Nephron progenitor cell (in vitro differentiated cells): ENCODE measurements at places on chromosomes 12 and 14.

GRCh38 chr12:25553098-25553497 is at the start of gene LMNTD1:
TSS of gene LMNTD1 (minus strand) at chr12:25553283. CDS start at chr12:25552959, 324 bp downstream.
- no peak for DNase-seq

DNA sequence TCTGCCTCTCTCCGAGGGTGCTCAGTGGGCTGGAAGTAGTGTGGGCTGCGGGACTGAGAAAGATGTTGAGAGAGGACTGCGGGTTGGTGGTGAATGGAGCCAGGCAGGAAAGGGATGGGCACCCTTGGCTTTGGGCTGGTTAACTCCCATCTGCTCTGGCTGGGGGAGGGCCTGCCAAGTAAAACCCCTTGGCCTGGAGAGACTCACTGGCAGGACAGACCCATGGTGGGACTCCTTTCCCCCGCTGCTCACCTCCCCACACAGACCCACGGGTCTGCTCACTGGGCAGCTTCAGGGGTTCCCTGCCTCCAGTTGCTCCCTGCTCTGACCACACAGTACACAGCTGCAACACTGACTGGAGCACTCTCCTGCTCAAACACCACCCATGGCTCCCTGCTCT is 54.1 kb downstream of the KRT80 start:
- no peak for DNase-seq

GRCh38 chr12:67773896-67774295 is 125.4 kb downstream of the DYRK2 start:
- DNase-seq = no peak

DNA sequence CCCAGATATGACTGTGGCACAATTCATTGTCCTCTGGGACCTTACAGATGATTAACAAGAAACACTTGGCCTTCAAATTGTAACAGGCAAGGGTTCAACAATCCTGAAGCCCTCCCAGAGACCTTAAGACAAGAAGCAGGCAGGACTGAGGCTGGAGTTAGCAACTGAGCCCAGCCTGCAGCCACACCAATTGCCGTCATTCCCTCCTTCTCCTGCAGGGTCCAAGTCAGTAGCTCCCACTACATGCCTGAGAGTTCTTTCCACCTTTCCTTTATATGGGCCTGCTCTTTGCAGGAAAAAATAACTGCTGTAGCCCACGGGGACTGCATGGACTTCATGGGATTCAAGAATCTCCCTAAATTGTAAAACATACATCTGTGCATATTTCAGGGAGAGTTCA is 2.4 kb upstream of the SERPINA4 start:
- no peak for DNase-seq

- DNase-seq = no peak
Observed at GRCh38 chr12:116126610-116127009, 150.9 kb downstream of the MED13L start.

GRCh38 chr12:67284561-67284960 is 15.4 kb downstream of the CAND1 start:
- no peak for DNase-seq

DNA sequence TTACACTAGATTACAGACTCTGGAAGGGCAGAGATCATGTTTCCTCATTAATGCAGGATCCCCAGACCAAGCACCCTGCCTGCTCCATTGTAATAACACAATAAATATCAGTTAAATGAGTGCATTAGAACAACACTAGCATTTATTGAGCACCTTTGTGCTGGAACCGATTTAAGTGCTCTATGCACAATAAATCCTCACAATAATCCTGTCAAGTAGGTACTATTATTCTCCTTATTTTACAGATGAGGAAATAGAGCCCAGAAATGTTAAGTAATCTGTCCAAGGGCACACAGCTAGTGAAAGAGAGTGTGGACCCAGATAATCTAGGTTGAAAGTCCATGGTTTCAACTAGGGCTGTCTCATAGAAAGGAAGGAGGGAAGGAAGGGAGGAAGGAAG is 69.8 kb downstream of the MAP1LC3B2 start:
- no peak for DNase-seq

- no peak for DNase-seq
Observed at GRCh38 chr12:95229636-95230035, 12.0 kb downstream of the VEZT start.

- DNase-seq = no peak
Observed at GRCh38 chr12:127655691-127656090, 611.3 kb upstream of the TMEM132C start.

DNA sequence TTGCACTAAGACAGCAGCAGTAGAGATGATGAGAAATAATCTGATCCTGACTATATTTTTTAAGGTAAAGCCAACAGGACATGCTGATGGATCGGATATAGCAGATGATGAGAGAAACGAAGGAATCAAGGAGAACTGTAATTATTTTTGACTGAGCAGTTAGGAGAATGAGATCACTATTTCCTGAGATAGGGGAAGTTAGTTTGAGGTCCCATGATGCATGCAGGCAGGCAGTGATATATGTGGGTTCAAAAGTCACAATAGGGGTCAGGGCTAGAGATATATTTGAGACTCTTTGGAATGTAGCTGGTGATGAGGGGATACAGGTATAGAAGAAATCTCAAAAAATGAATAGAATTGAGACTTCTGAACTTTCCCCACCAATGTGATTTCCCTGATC is 107.6 kb downstream of the GTF2A1 start:
- no peak for DNase-seq

GRCh38 chr14:52876311-52876710 is 74.5 kb downstream of the FERMT2 start:
- DNase-seq = no peak

- DNase-seq = no peak
Observed at GRCh38 chr14:74364271-74364880, 16.1 kb downstream of the VRTN start.

DNA sequence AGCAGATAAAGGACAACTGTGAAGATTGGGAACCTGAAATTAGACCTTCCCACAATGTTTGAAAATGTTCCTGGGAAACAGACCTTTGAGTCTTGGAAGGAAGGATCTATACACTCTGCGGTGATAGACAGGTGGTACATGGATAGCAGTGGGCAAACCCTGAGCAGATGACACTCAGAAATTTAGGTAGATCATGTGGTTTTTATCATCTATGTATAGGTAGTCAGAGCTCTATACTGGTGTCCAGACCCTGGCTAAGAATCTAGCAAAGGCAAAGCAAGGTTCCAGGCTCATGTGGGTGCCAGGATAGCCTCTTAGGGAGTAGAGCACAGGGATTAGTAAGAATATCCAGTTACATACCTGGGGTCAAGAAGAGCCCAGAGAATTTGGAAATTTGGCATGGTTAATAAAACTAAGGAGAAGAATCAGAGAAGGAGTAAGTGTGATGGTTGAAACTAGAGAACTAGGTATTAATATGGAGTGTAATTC is 331.2 kb upstream of the FBXO33 start:
- DNase-seq = no peak

- DNase-seq = no peak
Observed at GRCh38 chr14:24056800-24057184, 5.0 kb downstream of the CARMIL3 start.

DNA sequence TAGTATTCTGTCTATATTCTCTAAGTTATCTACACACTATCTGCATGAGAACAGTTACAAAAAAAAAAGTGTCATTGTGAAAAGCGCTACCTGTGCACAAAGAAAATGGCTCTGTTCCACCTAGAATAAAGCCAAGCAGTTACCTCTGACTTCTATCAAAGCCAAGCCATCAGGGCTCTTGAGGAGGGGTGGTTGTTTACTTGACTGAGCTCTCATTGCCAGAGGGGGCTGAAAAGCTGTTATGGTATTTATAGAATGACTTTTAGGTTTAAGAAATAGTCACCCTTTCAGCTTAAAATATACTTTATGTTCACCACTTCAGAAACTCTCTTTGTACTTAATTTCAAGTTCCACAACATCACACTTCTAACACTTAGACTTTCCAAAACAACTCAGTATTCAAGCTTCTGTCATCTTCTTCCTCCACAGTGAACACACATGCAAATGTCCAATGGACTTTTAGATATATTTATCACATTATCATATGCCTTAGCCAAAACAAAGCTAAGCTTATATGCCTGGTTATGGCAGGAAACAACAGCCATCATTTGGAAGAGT is 7.5 kb downstream of the ITPR2 start:
- no peak for DNase-seq

DNA sequence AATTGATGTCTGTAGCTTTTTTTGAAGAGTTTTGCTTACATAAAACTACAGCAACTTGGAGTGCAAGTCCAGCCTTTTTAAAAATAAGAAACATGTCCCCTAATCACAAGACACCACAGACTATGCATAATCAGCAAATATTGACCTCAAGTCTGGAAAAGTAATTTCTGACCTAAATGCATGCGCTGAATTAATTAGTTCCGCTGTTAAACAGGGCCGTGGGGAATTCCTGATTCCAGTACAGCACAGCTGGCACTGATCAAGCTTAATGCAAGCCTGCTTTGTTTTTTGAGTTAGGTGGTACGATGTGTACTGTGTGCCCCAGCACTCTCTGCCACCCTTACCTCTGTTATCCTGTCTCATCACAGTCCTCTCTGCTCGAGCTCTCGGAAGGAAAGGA is 9.2 kb downstream of the MLH3 start:
- DNase-seq = no peak

DNA sequence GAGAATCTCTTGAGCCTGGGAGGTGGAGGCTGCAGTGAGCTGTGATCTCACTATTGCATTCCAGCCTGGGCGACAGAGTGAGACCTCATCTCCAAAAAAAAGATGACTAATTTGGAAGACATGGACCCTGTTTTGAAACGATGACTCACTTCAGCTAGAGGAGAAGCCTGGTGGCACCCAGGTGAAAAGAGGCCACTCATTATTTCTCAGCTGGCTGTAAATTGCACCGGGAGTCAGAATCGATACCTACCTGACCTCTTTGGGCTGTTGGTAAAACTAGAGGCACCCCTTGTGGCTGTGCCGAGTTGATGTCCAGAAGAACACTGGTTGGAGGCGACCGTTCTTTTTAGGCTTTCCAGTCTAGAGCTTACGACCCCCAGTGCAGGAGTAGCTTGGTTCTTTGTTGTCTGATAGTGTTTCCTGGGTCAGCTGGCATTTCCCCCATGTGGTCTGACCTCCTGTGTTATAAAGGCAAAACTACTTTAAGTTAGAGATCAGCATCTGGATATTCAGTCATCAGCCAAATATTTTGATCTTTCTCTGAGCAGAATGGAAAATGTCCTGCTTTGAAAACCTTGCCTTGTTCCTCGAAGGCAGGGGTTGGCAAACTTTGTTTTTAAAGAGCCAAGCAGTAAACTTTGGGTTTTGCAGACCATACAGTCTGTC is 93.2 kb downstream of the CHST11 start:
- no peak for DNase-seq

DNA sequence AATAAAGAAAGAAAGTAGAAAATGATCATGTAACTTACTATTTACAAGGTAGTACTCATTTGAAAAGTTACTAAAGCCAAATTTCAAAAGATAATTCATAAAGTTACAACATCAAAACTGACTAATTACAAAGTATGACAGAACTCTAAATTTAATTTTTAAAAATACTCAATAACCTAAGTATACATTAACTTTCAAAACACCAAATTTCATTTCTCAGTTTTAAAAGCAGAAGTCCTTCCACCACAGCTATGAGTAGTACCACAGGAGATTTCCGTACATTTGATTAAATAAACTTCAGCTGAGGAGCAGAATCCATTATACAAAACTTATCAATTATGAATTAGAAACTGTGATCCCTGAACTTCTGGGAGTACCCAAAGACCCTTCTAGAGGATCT is 100.8 kb upstream of the BBS10 start:
- DNase-seq = no peak

DNA sequence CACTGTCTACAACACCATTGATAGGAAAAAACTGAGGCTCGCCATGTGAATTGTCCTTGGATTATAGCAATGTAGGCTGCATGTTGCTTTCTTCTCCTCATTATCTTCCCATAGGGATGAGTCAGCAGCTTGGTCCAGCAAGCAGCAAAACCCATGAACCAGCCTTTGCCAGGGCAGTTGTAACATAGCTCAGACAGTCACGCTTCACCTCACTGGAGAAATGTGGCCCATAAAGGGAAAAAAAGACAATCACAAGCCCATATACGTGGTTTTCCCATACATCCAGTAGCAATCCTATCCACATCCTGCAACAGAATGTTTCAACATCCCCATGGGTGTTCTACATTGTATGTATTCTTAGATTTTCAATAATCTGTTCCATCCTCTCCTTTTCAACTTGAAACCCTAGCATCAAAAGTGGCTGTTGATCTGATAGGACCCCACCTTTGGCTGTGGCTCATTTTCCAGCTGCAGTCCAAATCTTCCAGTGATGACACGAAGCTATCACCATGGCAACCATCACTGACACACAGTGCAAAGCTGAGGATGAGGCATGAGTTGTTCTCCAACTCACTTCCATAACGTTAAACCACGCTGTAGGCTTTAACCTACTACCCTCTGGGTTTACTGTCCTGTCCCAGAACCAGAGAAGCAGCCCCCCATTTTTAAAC is 34.0 kb downstream of the GRIN2B start:
- DNase-seq = peak; percentile 14

GRCh38 chr12:56143870-56144269 is 8.5 kb upstream of the MYL6B start:
- DNase-seq = no peak

GRCh38 chr14:100767788-100768536 is 41.3 kb downstream of the DLK1 start:
- no peak for DNase-seq

GRCh38 chr12:132669166-132669879 is 17.8 kb downstream of the POLE start:
- DNase-seq = no peak

DNA sequence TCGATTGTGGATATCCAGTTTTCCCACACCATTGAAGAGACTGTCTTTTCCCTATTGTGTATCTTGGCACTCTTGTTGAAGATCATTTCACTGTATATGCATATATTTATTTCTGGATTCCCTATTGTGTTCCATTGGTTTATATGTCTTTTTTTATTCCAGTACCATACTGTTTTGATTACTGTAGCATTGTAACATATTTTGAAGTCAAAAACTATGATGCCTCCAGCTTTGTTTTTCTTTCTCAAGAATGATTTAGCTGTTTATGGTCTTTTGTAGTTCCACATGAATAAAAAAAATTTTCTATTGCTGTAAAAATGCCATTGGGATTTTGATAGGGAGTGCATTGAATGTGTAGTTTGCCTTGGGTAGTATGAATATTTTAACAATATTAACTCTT is 128.1 kb upstream of the SLC38A2 start:
- DNase-seq = no peak

GRCh38 chr14:37587131-37587803 is 7.8 kb downstream of the FOXA1 start:
- DNase-seq = no peak

DNA sequence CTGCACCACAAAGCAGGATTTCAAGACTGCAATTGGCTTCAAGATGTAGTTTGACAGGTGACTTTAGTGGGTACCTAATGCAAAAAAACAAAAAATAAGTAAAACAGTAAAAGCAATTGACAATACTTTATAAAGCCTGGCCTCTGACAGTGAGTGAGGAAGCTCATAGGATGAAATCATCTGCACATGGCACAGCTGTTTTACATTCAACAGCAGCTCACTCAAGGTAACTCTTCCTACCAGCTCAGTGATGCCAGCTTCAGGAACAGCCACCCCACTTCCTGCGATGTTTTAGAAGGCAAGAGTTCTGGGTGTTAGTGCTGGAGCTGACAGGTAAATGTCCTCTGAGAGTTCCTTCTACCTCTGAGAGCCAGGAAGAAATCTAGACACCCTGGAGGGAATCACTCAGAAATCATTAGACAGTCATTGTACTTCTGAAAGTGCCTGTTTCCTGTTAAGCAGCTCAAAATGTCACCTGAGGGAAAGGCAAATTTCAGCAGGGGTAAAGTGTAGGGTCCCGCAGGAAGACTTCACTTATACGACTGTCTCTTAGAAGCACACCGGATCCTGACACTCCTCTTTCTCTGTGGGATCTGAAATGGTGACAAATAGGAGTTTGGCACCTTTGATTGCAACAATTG is 99.9 kb downstream of the FOXN3 start:
- DNase-seq = no peak

GRCh38 chr12:49277466-49277865 is 12.6 kb downstream of the TUBA1C start:
- no peak for DNase-seq
